ENCODE measurements at places on chromosomes 11 and 22.
A peak's percentile ranks its signal among the peaks of the same experiment; 100 is the strongest.

GRCh38 chr11:45651841-45652749, 13.3 kb downstream of the CHST1 start:
- no peak for DNase-seq

GRCh38 chr11:80899381-80899780, 1458.6 kb upstream of the TENM4 start:
- DNase-seq: no peak

DNA sequence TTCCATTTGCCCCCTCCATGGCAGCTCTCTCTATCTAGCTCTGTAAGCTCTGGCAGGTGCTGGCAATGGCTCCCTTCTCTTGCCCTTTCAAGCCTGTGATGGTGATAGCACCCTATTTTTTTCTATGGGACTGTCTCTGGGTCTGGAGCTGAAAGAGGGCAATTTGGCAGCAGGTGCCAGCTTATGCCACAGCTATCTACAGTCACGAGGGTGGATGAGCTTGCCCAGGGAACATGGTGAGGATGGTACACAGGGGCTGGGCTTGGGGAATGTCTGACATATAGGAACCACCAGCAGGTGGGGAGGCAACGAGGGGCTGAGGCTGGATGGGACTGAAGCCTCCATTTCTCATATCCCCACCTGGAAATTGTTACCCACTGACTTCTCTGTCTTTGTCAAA, 175.4 kb upstream of the SYT13 start:
- no peak for DNase-seq

GRCh38 chr11:128891913-128892398, 800 bp downstream of the KCNJ5 start:
- no peak for DNase-seq

GRCh38 chr11:69005631-69006368, 7.2 kb downstream of the MRGPRF start:
- DNase-seq: no peak

DNA sequence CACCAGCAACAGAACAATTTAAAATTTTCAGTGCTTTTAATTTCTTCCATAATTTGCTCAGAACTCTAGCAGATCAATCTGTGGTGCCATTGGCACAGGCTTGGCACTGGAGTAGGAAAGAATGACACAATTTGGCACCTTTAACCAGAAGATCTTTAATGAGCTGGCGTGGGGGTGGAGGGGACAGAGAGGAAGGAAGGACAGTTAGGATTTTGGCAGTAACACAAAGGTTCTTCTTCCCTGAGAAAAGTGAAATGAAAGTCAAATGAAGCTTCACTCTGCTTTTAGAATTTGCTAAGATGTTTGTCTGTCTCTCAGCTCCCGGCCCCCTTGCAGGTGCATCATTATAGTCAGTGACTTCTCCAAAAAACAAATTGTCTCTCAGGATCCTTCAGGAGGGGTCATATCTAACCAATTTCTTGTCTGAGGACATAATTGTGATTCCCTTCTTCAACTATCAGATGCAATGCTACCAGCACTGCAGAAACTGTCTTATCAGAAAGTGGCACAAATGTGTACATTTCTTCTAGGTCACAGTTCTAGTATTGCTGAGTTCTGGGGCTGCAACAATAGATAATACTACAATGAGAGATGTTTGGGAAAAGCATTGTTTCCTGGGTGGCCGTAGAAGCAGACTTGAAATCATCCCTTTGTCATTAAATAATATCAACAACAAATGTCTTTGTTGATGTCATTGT, 66.8 kb downstream of the CSTPP1 start:
- DNase-seq: no peak

DNA sequence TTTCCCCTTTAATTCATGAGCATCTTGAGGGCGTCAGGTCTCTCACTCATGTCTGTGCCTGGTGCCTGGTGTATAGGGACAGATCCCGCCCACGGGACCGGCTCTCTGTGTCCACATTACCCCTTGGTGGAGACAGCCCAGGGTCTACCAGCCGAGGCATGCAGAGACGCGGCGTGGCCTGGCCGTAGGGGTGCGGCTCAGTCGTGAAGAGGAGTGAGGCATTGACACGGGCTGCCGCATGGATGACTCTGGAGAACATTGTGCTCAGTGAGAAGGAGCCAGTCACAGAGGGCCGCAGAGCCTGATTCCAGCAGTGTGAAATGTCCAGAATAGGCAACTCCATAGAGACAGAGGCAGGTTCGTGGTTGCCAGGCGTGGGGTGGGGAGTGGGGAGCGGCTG, 209.8 kb downstream of the TBC1D22A start:
- no peak for DNase-seq

- no peak for DNase-seq
These were observed 17.7 kb upstream of the IL2RB start for GRCh38 chr22:37167176-37167980.

- no peak for DNase-seq
These were observed 53.5 kb downstream of the TEAD1 start for GRCh38 chr11:12727563-12728211.

DNA sequence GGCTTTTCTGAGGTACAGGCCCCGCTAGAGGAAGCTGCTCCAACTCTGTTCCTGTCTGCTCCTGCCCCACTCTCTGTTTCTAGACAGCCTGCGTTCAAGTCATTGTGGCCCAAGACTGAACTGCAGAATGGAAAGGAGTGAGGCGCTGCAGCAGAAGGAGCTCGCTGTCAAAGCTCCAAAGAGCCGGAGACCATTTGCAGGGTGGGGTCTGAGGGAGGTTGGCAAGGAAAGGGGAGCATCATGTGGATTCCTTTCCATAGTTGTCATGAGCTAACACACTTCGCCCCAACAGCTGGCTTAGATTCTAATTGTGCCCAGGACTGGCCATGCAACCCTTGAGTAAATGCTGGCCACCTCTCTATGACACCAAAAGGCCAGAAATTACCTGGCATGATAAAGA, 18.8 kb downstream of the APOL4 start:
- DNase-seq: no peak

DNA sequence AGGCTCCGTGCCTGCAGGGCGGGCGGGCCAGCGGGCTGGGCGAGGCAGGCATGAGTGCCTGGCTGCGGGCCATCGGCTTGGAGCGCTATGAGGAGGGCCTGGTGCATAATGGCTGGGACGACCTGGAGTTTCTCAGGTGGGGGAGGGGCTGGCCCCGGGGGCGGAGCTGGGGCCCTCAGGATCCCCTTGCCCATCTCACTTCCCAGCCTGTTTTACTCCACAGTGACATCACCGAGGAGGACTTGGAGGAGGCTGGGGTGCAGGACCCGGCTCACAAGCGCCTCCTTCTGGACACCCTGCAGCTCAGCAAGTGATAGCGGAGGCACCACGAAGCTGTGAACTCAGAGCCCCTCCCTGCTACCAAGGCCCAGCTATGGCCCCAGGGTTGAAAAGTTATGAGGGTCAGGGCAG, 5.9 kb downstream of the PHOX2A start:
- peak; percentile 57 for DNase-seq

GRCh38 chr11:96288915-96289314, 54.1 kb downstream of the MAML2 start:
- DNase-seq: no peak

- DNase-seq: no peak
These were observed 117.3 kb downstream of the EHF start for GRCh38 chr11:34738237-34738636.

- no peak for DNase-seq
These were observed 53.2 kb downstream of the OR4C6 start for GRCh38 chr11:55714982-55715888.

DNA sequence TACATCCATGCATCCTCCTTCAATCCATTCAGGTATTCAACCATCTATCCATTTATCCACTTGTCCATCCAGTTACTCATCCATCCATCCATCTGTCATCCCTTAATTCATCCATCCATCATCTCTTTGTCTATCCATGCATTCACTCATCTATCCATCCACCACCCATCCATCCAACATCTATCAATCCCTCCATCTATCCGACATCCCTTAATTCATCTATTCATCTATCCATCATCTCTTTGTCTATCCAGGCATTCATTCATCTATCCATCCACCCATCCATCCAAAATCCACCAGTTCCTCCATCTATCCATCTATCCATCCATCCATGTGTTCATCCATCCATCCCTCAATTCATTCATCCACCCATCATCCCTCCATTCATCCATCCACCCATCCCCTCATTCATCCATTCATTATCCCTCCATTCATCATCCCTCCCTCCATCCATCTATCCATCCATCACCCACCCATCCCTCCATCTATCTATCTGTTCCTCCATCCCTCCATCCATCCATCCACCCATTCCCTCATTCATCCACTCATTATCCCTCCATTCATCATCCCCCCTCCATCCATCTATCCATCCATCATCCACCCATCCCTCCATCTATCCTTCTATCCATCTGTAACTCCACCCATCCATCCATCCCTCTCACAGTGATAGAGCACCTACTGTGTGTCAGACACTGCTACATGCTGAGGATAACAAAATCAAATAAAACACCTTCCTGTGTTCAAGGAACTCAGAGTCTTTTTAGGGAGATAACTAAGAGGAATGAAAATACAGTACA, 1.5 kb upstream of the MB start:
- no peak for DNase-seq

DNA sequence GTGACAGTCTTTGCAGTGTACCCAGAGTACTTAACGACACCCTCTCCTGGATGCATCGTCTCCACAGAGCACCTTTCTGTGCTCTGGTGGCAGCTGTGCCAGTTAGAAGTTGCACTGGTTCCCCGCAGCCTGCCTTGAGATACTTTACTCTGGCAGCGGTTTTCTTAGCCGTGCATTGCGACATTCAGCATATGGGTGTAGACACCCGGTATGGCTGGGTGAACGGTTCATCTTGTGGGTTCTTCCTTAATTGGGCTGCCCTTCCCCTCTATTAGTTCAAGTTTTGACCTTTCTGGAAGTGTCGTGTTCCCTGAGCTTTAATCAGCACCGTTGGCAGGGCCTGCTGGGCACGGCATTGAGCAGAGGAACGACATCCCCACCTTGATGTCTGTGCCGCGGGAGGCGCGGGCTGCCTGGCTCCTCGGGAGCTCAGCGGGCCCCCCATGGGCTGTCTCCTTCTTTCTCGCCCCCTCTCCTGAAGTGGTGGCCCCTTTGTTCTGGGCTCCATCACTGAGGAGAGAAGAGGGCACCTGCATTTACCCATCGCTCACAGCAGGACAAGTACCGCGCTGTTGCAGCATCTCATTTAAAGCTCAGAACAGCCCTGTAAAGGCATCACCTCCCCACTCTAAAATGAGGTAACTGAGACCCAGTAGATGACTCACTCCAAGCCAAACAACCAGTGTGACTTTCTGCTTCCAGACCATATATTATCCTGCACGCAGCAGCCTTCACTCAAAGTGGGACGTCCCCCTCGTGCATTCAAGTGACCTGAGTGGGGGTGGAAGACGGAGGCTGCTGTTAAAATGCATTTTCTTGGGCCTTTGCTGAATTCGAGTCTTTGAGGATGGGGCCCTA, 13.3 kb downstream of the FAM83F start:
- DNase-seq: peak; percentile 60

- no peak for DNase-seq
These were observed 1.9 kb downstream of the PIWIL3 start for GRCh38 chr22:24772493-24773220.

GRCh38 chr11:40542821-40543220, 916.6 kb downstream of the LRRC4C start:
- no peak for DNase-seq

DNA sequence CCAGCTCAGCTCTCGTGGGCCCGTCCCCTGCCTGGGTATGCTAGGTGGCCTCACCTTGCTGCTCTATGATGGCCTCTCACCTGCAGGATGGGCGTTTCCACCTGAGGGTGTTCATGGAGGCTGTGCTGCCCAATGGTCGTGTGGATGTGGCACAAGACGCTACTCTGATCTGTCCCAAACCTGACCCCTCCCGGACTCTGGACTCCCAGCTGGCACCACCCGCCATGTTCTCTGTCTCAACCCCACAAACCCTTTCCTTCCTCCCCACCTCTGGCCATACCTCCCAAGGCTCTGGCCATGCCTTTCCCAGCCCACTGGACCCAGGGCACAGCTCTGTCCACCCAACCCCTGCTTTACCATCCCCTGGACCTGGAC, 2.1 kb downstream of the ZP1 start:
- no peak for DNase-seq

DNA sequence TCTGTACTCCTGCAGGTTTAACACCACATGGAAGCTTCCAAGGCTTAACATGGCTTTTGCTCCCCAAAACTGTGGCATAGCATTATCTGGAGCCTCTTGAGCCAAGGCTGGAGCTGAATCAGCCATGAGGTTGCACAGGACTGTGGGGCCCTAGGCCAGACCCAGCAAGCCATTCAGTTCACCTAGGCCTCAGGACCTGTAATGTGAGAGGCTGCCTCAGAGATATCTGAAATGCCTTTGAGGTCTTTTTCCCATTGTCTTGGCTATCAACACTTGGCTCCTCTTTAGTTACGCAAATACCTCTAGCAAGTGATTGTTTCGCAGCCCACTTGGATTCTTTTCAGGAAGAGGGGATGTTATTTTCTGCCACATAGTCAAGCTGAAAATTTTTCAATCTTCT, 72.0 kb downstream of the VPREB1 start:
- no peak for DNase-seq

- no peak for DNase-seq
These were observed 42.5 kb downstream of the TMPRSS5 start for GRCh38 chr11:113663567-113663966.

DNA sequence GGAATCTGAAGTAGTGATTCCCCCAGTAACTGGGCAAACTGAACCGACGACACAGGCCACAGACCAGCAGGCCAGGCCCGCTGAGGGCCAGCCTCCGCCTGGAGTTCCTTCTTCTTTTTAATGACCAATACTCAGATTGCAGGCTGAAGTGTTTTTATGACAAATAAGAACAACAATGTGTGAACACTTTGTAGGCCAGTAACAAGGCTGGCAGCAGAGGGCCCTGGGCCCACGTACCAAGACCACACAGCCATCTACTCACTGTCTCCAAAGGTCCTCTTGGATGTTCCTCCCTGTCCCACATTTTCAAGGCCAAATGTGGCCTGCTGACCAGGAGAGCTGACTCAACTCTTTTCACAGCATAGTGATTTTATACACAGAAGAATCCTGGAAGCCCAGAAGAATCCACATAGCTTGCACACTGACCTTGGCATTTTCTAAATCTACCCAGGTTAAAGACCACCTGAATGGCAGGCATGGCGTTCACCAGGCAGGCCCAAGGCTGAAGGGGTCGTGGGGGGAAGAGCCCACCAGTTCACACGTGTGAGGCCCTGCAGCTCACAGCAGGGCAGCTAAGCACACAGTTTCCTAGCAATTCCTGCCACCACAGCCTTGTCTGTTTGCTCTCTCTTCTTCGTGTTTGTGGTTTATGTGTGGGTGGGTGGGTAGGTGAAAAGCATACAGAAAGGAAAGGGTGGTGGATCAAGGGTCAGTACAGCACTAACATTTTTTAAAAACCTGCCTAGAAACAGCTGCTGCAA, 13.3 kb downstream of the SMCO4 start:
- no peak for DNase-seq

Measured in CD4-positive, alpha-beta T cell treated with Interleukin-15 for 1 hour (primary cell).